Mesenchymal stem cell (in vitro differentiated cells and primary cell): ENCODE measurements at places on chromosomes 7 and 10.

GRCh38 chr10:95741807-95742467 is 14.0 kb upstream of the ENTPD1 start:
- DNase-seq: peak; percentile 75

DNA sequence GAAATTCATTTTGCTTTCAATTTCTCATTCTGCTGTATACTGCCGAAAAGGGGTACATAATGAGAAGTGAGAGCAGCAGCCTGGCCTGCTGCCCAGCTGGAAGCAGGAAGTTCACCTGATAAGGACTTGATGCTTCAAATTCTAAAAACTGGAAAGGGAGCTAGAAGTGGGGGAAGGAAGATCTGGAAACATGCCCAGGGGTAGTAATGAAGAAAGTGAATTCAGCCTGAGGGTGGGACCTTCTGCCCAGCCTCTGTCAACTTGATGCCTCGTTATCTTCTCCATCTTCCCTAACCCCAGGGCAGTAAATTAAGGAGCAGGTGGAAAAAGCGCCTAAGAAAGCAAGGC is 69.4 kb downstream of the ARMH3 start:
- DNase-seq: no peak

DNA sequence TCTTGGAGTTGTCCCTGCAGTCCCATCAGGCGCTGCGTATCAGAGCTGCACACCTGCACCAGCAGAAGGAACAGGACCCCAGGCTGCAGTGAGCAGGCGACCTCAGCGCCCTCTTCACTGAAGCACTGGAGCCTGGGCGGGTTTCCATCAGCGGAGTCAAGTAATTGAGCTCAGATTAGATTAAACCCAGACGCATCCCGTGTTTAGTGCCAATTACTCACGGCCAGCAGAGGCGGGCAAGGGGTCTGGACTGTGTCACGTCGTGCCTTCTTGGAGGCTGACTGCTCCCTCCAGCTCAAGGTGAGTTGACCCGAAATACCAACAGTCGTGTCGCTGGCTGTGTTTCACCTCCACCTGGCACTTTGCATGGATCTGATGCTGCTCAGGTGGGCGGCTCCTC is 123.6 kb downstream of the CXCL12 start:
- no peak for DNase-seq

DNA sequence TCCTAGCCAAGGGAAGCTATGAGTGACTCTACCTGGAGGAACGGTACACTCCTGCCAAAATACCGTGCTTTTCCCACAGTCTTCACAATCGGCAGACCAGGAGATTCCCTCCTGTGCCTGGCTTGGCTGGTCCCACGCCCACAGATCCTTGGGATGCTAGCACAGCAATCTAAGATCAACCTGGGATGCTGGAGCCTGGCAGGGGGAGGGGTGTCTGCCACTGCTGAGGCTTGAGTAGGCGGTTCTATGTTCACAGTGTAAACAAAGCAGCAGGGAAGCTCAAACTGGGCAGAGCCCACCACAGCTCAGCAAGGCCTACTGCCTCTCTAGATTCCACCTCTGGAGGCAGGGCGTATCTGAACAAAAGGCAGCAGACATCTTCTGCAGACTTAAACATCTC is 295.3 kb downstream of the ELMO1 start:
- no peak for DNase-seq

- DNase-seq: peak; percentile 33
Observed at GRCh38 chr10:21368022-21368582, 157.4 kb downstream of the SKIDA1 start.

- DNase-seq: peak; percentile 45
Observed at GRCh38 chr7:127396184-127396583, 3.7 kb upstream of the ZNF800 start.

DNA sequence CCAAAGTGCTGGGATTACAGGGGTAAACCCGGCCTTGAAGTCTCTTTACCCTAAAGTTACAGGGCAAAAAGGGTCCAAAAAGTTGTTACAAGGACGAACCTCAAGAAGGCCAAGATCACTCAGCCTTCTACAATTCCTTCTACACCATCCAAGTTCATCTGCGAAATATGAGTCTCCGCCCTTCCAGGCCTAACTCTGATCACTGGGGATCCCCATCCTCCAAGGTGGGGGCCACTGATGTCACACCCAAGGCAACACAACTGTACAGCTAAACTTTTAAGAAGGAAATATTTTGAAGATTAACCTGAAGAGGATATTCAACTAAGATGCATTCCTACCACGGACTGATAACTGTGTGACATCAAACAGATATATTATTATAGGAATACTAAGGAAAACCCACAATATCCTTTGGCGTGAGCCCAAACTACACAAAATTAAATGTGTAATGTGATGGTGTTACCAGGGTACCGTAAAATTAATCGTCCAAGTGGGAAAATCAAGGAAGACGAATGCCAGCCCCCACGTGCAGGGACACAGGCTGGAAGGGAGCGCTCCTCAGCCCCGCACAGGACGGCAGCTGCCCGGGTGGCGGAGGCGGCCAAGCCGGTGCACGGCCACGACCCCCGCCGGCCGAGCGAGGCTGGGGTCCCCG is 1.0 kb downstream of the PAXIP1 start:
- peak; percentile 12 for DNase-seq

- peak; percentile 15 for DNase-seq
Observed at GRCh38 chr10:5891009-5891408, 966 bp downstream of the FBH1 start.

DNA sequence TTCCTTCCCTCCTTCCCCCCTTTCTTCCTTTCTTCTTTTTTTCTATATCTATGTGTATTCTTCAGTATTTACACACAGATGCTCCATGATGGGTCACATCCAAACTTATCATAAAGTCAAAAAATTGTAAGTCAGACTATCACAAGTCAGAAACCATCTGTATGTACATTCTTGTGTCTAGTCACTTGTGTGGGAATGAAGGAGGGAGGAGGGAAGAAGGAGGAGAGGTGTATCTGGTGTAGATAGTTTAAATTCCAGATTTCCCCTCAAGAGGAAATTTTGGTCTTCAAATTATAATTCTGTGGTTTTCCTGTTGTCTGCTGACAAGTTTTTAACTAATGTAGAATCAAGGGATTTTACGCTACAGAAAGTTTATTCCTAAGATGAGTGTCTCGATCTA is 287.2 kb downstream of the ETV1 start:
- DNase-seq: no peak

GRCh38 chr7:99021941-99022560 is 121.9 kb downstream of the SMURF1 start:
- no peak for DNase-seq

GRCh38 chr10:10722422-10722821 is 295.2 kb upstream of the CELF2 start:
- DNase-seq: no peak

GRCh38 chr10:54666192-54666591 is 134.8 kb downstream of the PCDH15 start:
- peak; percentile 1 for DNase-seq

GRCh38 chr7:127983804-127984332 is 47.4 kb downstream of the LRRC4 start:
- peak; percentile 46 for DNase-seq

- DNase-seq: peak; percentile 21
Observed at GRCh38 chr7:55539380-55539779, 32.9 kb downstream of the VOPP1 start.

DNA sequence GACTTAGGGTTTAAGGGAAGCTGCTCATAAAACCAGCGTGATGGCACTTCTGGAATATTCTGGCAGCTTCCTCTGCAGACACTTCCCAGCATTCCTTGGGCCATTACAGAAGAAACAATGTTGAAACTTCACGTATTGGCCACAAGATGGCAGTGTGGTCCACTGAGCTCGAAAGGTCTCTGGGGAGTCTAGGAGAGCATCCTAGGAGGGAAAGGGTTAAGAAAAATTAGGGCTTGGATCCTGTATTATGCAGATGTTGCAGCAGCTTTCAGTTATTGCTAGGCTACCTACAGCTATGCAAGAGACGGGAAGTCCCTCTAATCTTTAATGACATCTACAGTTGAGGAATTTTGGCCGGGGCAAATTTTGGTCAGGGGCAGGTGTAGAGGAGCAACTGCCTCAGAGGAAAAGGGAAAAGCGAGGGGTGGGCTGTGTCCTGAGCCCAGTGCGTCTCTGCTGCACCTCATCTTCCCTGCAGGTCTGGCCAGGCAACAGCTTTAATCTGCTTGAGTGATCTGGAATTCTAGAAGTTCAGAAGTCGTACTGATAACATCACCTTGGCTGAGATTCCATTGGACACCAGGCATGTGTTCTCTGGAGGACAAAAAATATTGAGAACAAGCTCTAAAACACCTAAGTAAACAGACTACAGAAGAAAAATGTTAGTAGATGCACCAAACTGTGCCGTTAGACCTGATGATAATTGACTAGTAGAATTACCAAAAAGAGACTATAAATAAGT is 220.8 kb upstream of the PRSS58 start:
- peak; percentile 69 for DNase-seq

- DNase-seq: no peak
Observed at GRCh38 chr7:3494947-3495346, 193.9 kb downstream of the SDK1 start.

GRCh38 chr10:77564731-77565589 is 72.6 kb downstream of the KCNMA1 start:
- no peak for DNase-seq

- DNase-seq: no peak
Observed at GRCh38 chr10:35848412-35848811, 206.3 kb upstream of the FZD8 start.

DNA sequence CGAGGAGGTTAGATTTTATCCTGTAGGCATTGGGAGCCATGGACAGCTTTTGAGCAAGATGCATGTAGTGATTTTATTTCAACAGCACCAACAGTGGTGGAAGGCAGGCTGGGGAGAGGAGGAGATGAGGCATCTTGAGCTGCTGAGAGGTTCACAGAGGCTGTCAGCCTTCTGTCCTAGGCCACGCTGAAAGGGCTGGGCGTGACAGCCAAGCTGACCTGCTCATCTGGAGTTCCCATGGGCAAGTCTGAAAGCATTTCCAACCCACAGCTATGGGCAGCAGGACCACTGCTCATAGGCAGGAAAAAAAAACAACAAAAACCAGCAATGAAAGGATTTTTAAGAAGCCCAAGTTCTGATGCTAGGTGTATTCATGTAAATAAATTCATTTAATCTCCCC is 7.7 kb downstream of the NEURL1 start:
- DNase-seq: no peak

- DNase-seq: no peak
Observed at GRCh38 chr10:114232561-114233176, 6.4 kb upstream of the VWA2 start.

DNA sequence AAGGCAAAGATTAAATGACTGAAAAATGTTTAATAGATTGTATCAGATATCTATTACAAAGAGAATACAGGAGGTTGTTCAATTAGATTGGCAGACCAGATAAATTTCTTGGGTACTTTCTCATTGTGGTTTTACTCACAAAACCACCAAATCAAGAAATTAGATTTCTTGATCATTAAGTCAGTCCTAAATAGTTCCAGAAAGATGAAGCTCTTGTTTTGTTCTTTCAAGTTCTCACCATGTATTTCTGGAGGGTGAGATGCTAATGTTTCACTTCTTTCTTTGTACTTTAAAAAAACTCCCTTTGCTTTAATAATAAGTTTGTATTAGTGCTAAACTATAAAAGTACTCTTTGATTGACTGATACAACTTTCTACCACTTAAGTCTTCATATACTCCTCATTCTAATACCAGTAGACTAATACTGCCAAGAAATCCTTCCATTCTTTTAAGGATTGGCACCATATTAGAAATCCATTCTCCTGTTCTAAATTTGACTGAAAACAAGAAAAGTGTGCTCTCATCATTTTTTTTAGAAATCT is 69.4 kb downstream of the RNF133 start:
- DNase-seq: no peak

GRCh38 chr10:60461688-60462087 is 72.0 kb upstream of the ANK3 start:
- no peak for DNase-seq

DNA sequence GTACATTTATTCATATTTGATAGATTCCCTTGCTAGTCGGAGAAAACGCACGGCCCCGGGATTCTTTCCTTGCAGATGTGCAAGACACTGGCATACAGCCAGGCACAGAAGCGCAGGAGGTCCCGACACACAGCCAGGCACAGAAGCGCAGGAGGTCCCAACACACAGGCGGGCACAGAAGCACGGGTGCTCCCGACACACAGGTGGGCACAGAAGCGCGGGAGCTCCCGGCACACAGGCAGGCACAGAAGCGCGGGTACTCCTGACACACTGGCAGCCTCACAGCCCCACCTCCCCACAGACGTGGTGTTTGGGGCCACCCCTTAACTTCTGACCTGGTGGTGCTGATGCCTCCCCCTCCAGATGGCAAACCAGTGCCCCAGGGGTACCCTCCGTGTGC is 237.3 kb downstream of the ZMYND11 start:
- DNase-seq: no peak

DNA sequence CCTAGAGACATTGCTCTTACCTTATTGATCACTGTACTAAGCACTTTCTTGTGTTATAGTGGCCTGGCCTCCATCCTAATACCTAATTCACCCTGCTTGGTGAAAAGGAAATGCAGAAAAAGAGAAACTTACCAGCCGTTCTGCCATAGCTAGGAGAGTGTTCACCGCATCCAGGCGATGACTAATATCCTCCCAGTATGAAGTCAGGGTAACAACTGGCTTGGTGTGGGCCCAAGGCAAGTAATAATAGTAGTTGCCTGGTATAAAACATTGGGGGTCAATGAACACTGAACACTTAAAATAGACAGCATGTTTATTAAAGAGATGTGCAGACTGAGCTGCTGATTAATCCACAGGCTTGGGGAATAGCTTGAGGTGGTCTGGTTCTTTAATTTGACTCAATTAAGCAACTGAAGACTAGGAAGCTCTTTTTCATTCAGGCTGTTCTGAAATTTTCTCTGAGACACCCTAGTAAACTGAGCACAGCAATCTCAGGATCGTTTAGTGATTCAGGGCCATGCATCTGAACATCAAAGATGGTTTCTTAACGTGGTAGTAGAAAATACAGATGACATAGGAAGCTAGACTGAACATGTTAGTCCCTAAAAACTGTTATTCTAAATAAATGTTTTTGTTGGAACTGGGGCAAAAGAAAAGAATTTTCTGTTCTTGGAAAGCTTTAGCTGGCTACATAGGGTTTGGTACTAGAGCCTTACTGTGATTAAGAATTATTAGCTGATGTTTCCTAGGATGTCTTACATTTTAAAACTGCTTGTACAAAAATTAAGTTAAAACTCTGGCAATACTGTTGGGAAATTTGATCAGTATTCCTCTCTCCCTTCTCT is 102.2 kb downstream of the MYOF start:
- peak; percentile 86 for DNase-seq

DNA sequence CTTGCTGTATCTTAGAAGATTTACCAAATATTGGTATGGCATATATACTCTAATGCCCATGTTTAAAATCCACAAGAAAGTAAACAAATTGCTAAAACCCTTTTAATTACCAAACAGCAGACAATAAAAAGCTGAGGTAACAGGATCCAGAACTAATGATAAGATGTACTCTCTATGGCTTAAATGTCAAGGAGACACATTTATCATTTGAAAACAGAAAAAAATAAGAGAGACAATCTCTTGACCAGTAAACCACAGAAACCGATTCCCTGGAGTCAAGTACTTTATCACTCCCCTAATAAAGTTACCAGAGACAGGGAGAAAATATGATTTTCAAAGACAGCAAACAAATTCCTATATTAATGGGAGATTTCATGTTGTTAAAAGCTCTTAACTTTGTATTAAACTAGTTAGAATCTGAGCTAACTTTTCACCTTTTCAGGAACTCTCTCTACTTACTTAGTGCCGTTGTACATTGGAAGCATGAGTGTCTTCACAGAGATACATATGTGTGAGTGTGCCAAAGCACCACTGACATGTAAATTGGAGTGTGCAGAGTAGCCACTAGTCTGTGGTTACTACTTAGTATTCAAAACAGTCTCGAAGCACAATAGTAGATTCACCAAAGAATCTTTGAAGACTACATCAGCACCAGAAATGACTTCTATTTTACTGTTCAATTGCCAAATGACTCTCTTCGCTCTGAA is 44.2 kb downstream of the TSPAN12 start:
- no peak for DNase-seq
